ENCODE measurements at places on chromosomes 11 and 22. TPM values are rescaled to one million over a fixed set of nuclear protein-coding genes. Genes with fewer than 3 reads are reported as not detected.

DNA sequence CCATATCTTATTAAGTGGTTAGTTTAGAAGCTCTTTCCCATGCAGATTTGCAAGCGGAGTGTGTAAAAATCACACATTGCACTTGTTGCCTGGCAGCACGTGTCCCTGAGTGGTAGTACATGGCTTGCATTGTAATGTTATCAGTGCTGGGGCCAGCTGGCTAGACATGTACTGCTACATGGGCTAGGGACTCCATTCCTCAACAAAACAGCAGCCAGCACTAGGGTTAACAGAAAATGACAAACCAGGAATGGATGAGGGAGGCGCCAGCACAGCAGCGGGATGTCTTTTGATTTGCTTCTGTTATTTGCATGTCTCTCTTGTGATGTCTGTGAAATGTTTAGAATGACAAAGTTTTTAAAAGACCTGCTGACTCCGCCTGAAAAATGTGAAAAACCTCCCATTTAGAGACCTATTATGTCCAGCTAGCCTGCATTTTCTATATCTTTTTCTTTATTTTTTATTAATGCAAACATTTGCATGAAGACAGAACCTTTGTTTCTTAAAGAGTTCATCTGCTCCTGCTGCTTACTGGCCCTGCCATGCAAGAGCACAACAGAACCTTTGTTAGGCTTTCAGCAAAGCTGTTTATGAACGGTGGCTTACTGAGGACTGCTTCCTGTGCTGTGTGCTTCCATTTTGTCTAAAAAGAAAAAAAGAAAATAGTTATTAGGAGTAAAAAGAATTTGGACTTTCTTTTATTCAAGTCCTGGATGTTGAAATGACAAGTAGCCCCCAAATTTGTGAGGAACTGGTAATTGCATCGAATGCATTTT lies 40.7 kb downstream of the CSTPP1 start:
- DNase-seq: no peak

- DNase-seq: no peak
Observed at GRCh38 chr11:119461229-119461963, 38.4 kb upstream of the THY1 start.

DNA sequence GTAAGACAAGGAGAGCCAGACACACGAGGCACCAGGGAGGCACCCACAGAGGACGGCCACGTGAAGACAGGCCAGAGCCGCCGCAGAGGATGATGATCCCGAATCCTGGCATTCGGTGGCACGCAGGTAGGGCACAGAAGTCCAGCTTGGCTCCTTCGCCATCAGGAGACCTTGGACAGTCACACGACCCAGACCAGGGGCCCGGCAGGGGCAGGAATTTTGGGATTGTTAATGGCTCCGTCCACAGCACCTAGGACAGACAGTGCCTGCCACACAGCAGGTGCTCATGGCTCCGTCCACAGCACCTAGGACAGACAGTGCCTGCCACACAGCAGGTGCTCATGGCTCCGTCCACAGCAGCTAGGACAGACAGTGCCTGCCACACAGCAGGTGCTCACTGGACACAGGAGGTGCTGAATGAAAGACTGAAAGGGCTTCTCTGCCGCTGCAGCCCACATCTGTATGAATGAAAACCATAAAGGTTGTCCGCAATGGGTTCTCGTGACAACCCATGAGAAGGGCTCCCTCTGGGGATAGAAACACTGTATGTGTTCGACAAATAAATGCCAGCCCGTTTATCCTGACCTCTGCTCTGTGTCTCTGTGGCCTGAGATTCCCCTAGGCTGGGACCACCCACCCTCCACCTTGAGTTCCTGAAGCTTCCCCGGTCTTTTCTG lies 341.6 kb downstream of the CTTN start:
- no peak for DNase-seq

DNA sequence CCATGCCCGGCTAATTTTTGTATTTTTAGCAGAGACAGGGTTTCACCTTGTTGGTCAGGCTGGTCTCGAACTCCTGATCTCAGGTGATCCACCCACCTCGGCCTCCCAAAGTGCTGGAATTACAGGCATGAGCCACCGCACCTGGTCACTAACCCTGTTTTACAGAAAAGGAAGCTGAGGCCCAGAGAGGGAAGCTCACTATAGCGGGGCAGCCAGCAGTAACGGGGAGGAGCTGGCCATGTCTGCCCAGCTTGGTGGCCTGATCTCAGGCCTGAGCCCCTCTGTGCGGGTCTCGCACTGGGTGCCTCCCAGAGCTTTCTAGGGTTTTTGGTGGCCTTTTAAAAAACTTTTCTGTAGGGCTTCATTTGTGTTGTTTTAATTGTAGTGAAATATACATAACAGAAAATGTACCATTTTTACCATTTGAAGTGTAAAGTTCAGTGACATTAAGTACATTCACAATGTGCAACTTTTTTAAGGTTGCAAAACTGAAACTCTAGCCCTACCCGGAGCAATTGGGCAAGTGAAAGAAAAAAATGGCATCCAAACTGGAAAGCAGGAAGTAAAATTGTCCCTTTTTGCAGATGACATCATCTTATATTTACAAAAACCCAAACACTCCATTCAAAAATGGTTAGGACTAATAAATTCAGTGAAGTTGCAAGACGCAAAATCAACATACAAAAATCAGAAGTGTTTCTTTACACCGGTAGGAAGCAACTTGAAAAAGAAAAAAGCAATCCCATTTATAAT lies 14.5 kb upstream of the CYTH4 start:
- no peak for DNase-seq

Gene ALDH3B2
- not detected for total RNA-seq

All from endothelial cell of umbilical vein (primary cell).